ENCODE measurements at places on chromosomes 1 and 21. TPM values are rescaled to one million over a fixed set of nuclear protein-coding genes. Genes with fewer than 3 reads are reported as not detected.

FBXO44 gene
- total RNA-seq, result 21.8 TPM

- H3K4me1 ChIP-seq, result no peaks in the 10 kb centered on the region
- no peak overlapping the region for H3K27ac ChIP-seq
- DNase-seq, result peak; percentile 80
- no peak overlapping the region for H3K4me3 ChIP-seq
These were observed 19.7 kb downstream of the RCC2 start for GRCh38 chr1:17419626-17420328.

TMEM82 gene
- not detected for total RNA-seq

DNA sequence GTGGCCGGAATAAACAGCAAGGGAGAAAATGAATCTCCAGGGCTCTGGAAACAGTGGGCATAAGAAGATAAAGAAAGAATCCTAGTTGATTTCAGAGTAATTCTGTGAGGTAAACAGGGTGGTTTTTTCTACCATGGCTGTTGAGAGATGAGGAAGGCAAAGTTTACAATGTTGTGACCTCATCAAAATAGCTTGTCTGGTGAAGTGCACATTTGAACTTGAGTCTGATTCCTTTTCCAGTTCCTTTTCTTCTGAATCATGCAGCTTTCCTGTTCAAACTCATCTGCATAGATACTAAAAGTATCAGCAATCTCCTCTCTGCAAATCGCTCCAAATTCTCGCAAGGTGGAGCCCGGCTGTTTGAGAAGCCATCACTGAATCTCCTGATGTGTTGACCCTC lies 161.7 kb downstream of the PLPP3 start:
- no peak overlapping the region for H3K27ac ChIP-seq
- no peak overlapping the region for H3K4me3 ChIP-seq
- DNase-seq, result no peak
- H3K4me1 ChIP-seq, result no peaks in the 10 kb centered on the region
- no peaks in the 10 kb centered on the region for H3K36me3 ChIP-seq

APCS gene
- total RNA-seq, result not detected

COL16A1 gene
- total RNA-seq, result not detected

INAVA gene
- total RNA-seq, result not detected

DNA sequence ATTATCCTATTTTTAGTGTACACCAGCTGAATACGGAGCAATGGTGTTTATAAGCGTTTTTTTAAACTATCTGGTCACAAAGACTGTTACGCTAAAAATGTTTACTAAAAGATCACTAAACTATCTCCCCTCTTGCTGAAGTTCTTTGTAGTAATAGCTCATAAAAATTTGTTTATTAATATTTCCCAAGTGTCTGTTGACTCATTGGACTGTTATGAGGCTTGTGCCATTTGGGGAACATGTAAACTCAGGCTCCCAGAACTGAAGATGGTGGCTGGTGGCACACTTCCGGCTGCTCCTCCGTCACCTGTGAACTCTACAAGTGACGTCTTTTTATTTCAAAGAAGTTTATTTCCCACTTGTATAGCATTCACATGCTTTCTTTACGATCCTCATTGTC lies 46.3 kb downstream of the AIDA start:
- H3K4me1 ChIP-seq, result peaks cover 11% of the 10 kb centered on the region
- DNase-seq, result no peak
- H3K27me3 ChIP-seq, result no peaks in the 10 kb centered on the region
- H3K27ac ChIP-seq, result no peak overlapping the region

DNALI1 gene
- total RNA-seq, result 0.16 TPM

GRCh38 chr1:115567431-115567830 lies 74.3 kb upstream of the VANGL1 start:
- no peaks in the 10 kb centered on the region for H3K4me1 ChIP-seq
- H3K36me3 ChIP-seq, result no peaks in the 10 kb centered on the region
- H3K4me3 ChIP-seq, result no peak overlapping the region
- DNase-seq, result no peak
- no peak overlapping the region for H3K27ac ChIP-seq

- no peaks in the 10 kb centered on the region for H3K36me3 ChIP-seq
- no peak overlapping the region for H3K27ac ChIP-seq
- peaks cover 11% of the 10 kb centered on the region for H3K4me1 ChIP-seq
- peaks cover 60% of the 10 kb centered on the region for H3K27me3 ChIP-seq
These were observed 8.5 kb upstream of the ARHGAP29 start for GRCh38 chr1:94245747-94246438.

DNA sequence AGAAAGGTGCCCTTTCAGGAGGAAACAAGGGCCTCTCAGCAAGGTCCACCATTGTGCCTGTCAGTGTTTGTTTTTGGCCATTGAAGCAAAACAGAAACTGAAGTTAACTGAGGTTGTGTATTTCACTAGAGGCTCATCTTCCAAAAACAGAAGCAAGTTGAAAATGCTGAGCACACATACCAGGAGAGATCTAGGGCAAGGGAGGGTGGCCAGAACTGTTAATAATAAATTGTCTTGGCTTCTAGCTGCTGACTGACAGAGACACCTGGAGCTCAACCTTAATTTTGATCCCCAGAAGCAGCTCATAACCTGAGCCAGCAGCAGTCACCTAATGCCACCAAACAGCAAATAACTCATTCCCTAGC lies 5.2 kb downstream of the AGMAT start:
- peaks cover 45% of the 10 kb centered on the region for H3K4me1 ChIP-seq
- H3K36me3 ChIP-seq, result peaks cover 28% of the 10 kb centered on the region
- H3K4me3 ChIP-seq, result peak overlapping the region; percentile 32
- H3K27me3 ChIP-seq, result no peaks in the 10 kb centered on the region
- no peak for DNase-seq

S100A14 gene
- total RNA-seq, result 0.34 TPM

GRCh38 chr1:41856944-41857285 lies 61.8 kb downstream of the HIVEP3 start:
- no peak overlapping the region for H3K27ac ChIP-seq
- peaks cover 17% of the 10 kb centered on the region for H3K4me1 ChIP-seq
- no peak overlapping the region for H3K4me3 ChIP-seq

DNA sequence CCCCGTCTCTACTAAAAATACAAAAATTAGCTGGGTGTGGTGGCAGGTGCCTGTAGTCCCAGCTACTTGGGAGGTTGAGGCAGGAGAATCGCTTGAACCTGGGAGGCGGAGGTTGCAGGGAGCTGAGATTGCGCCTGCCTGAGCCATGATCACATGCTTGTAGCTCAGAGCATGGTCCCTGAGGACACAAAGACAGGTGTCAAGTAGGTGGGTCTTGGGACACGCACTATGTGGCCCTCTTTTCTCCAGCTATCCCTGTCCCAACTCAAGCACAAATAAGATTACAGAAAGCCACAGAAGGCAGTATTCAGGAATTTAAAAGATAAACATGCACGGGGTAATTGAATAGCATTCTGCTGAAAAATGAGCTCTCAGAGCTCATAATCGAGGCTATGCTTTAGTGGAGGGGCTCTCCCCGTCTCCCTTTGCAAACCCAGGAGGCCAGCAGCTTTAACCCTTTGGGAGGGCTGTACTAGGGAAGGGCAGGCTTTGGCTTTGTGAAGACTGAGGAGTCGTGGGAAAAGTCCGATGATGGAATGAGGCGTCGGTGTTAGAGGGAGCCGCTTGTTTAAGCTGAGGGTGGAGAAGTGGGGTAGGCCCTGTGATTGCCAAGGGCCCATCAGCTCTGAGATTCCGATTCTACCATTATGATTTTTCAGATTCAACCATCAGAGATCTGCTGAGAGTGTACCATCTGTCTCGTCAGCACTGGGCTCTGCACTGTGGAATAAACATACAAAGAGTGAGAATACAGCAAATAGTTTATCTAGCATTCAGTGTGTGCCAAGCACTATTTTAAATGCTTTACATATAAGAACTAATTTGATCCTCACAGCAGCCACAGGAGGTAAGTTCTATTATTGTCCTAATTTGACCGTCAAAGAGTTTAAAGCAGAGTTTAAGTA lies 59.7 kb upstream of the CD34 start:
- no peak overlapping the region for H3K4me3 ChIP-seq
- peaks cover 6% of the 10 kb centered on the region for H3K27me3 ChIP-seq
- no peaks in the 10 kb centered on the region for H3K36me3 ChIP-seq
- no peak for DNase-seq
- no peak overlapping the region for H3K27ac ChIP-seq

IL19 gene
- not detected for total RNA-seq

- DNase-seq, result peak; percentile 18
- H3K4me3 ChIP-seq, result no peak overlapping the region
- H3K36me3 ChIP-seq, result no peaks in the 10 kb centered on the region
- H3K4me1 ChIP-seq, result peaks cover 4% of the 10 kb centered on the region
- H3K27me3 ChIP-seq, result peaks cover 2% of the 10 kb centered on the region
These were observed 267.8 kb upstream of the RUNX1 start for GRCh38 chr21:35316933-35317332.

CD164L2 gene
- not detected for total RNA-seq

- H3K4me1 ChIP-seq, result no peaks in the 10 kb centered on the region
- DNase-seq, result no peak
- no peaks in the 10 kb centered on the region for H3K36me3 ChIP-seq
- no peak overlapping the region for H3K4me3 ChIP-seq
- no peaks in the 10 kb centered on the region for H3K27me3 ChIP-seq
These were observed 88.0 kb upstream of the WLS start for GRCh38 chr1:68320349-68320748.

DNA sequence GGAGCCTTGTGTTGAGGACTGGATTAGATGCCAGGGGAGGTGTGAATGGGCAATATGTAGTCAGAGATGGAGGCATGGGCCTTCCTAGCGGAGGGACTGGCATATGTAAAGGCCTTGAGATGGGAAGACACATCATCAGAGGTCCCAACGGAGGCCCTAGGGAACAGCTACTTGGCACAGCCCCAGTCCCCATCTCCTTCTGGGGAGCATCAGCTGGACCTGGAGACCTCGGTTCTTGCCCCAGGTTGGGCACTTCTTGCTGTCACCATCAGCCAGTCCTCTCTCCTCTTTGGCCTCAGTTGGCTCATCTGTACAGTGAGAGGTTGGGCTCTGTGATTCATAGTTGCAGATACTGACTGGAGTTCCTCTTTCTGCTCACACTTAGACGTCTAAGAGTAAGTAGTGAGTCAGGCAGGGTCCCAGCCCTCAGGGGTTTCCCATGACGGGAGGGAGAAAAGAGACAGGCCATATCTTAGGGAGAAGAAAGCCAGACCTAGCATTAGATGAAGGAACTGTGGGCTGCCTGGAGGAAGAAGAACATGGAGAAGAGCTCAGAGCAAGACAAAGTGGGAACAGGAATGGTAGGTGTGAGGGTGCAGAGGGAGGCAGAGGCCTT lies 3.4 kb upstream of the MARCKSL1 start:
- H3K36me3 ChIP-seq, result peaks cover 4% of the 10 kb centered on the region
- H3K4me3 ChIP-seq, result no peak overlapping the region
- peaks cover 39% of the 10 kb centered on the region for H3K4me1 ChIP-seq
- H3K27me3 ChIP-seq, result no peaks in the 10 kb centered on the region
- DNase-seq, result peak; percentile 75
- no peak overlapping the region for H3K27ac ChIP-seq

DNA sequence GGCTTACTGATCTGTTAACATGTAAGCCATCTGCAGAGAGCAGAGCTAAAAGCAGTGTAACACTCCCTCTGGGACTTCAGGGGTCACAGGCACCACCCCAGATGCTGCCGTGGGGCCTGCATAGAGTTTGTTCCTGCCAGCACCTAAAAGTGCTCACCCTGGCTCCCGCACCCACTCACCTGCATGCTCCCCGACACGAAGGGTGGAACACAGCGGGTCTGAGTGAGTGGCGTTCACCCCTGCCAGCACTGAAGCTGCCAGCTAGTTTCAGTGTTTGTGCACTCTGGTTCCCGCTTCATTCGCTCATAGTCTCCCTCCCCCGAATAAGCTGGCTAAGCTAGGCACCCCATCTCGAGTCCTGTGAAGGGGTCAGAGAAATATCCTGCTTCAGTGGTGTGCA lies 1681.0 kb downstream of the NCAM2 start:
- H3K4me3 ChIP-seq, result no peak overlapping the region
- no peaks in the 10 kb centered on the region for H3K4me1 ChIP-seq
- H3K27me3 ChIP-seq, result no peaks in the 10 kb centered on the region
- no peak for DNase-seq

DNA sequence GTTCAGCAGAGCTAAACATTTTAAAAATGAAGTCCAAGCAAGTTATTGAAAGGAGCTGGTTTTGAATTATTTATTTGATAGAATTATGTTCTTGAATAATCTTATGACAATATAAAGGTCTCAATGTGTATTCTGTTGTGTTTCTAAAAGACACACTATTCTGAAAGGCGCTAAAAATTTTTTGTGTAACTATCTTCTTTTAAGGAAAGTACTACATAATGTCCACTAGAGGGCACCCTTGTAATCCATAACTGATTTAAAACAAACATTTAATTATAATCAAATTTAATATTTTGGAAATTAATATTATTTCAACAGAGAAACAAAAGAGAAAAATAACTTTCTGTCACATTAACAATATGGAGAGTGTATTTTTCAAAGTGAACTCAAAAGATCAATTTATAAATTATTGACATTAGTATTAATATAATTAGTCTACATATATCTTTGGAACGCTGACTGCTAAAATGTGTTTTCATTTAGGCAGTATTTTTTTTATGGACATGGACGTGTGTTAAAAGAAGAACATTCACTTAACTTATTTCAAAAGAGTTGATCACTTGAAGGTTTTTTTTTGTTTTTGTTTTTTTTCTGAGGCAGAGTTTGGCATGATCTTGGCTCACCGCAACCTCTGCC lies 248.4 kb downstream of the DENND1B start:
- no peak for DNase-seq
- H3K27me3 ChIP-seq, result no peaks in the 10 kb centered on the region
- H3K36me3 ChIP-seq, result no peaks in the 10 kb centered on the region

MACO1 gene
- total RNA-seq, result 18.5 TPM

GRCh38 chr1:32337855-32338636 lies 2.0 kb upstream of the MARCKSL1 start:
- H3K4me1 ChIP-seq, result peaks cover 51% of the 10 kb centered on the region
- H3K27me3 ChIP-seq, result no peaks in the 10 kb centered on the region
- H3K27ac ChIP-seq, result no peak overlapping the region
- peaks cover 12% of the 10 kb centered on the region for H3K36me3 ChIP-seq
- peak; percentile 38 for DNase-seq

GRCh38 chr1:54809496-54810074 lies 8.5 kb upstream of the TTC22 start:
- H3K36me3 ChIP-seq, result no peaks in the 10 kb centered on the region
- DNase-seq, result no peak
- peaks cover 8% of the 10 kb centered on the region for H3K4me1 ChIP-seq
- H3K27me3 ChIP-seq, result no peaks in the 10 kb centered on the region
- H3K27ac ChIP-seq, result no peak overlapping the region

LCE7A gene
- total RNA-seq, result not detected

DNA sequence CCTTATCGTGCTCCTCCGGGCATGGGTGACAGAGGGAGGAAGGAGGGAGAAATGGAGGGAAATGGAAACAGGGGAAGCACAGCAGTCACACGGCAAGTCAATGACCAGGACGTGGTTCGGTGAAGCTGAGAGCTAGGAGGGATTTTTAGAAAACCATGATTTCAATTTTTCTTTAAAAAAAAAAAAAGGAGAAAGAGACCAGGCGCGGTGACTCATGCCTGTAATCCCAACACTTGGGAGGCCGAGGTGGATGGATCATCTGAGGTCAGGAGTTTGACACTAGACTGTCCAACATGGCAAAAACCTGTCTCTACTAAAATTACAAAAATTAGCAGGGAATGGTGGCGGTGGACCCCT lies 776 bp upstream of the TNFRSF9 start:
- peaks cover 15% of the 10 kb centered on the region for H3K36me3 ChIP-seq
- peak overlapping the region; percentile 88 for H3K27ac ChIP-seq
- H3K4me1 ChIP-seq, result peaks cover 47% of the 10 kb centered on the region
- H3K4me3 ChIP-seq, result peak overlapping the region; percentile 66
- DNase-seq, result no peak
